ENCODE measurements at places on chromosomes 6 and 20. TPM values are rescaled to one million over a fixed set of nuclear protein-coding genes. Genes with fewer than 3 reads are reported as not detected.

DNA sequence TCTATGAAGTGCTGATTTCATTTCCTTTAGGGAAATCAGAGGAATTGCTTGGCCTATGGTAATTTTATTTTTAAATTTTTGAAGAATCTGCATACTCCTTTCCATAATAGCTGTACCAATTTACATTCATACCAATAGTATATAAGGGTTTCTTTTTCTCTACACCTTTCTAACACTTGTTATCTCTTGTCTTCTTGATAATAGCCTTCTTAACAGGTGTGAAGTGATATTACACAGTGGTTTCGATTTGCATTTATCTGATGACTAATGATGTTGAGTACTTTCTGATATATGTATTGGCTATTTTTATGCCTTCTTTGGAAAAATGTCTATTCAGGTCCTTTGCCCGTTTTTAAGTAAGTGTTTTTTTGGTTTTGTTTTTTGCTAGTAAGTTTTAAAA is 40.8 kb downstream of the SMAP1 start:
- DNase-seq, result no peak

- no peak for DNase-seq
Measured at GRCh38 chr20:38377039-38377685, 30.9 kb downstream of the LBP start.

The SDC4 gene
- not detected for total RNA-seq

The DPPA5 gene
- total RNA-seq, result not detected

The JPH2 gene
- total RNA-seq, result not detected

GRCh38 chr6:170148709-170149470 is 142.0 kb downstream of the DLL1 start:
- DNase-seq, result no peak

DNA sequence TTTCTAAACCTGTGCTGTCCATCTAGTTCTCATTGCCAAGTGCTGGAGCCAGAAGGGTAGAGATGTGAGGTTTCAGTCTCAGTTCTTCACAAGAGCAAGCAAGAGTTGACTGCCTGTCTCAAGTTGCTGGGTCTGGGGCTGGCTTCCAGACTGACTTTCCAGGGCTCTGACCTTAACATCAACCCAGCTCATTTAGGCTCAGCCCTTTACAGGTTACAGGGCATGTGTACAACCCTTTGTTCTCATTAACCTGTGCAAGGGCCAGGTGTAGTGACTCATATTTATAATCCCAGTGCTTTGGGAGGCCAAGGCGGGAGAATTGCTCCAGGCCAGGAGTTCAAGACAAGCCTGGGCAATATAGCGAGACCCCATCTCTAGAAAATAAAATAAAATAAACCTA is 30.6 kb downstream of the FITM2 start:
- DNase-seq, result no peak

Data from OCI-LY7 (cell line).